Calu3 (cell line): ENCODE measurements at places on chromosomes 5 and 9.

DNA sequence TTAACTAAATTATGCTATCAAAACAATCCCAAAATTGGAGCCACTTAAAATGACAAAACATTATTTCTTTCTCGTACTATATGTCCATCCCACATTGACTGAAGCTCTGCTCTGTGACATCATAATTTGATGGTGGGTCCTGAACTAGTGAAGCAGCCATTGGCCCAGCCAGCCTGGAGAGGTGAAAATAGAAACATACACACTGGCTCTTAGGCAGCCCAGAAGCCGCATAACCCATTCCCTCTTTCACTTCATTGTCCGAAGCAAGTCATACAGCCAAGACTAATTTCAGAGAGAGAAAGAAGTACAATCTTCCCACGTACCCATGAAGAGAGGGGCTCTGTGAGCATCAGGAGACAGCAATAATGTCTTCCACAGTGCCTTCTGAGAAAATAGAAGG is 342.5 kb downstream of the NFIB start:
- no peak for DNase-seq

GRCh38 chr9:87716141-87716540 is 9.8 kb upstream of the CTSL start:
- DNase-seq = no peak

DNA sequence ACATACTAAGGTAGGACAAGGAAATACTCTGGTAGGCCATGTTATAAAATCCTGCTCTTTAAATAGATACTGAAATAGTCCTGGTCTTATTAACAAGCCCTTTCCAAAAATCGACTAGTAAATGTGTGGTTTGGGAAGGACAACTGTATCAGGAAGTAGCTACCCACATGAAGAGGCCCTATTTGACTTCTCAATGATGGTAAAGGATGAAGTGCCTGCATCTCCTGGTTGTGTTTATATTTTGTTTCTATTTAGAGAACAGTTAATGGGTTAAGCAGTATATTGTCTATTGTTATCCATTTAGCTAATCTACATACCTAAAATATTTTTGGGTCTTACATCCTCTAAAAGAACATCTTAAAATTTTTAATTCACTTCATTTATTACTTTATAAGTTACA is 12.5 kb downstream of the GDF9 start:
- no peak for DNase-seq

DNA sequence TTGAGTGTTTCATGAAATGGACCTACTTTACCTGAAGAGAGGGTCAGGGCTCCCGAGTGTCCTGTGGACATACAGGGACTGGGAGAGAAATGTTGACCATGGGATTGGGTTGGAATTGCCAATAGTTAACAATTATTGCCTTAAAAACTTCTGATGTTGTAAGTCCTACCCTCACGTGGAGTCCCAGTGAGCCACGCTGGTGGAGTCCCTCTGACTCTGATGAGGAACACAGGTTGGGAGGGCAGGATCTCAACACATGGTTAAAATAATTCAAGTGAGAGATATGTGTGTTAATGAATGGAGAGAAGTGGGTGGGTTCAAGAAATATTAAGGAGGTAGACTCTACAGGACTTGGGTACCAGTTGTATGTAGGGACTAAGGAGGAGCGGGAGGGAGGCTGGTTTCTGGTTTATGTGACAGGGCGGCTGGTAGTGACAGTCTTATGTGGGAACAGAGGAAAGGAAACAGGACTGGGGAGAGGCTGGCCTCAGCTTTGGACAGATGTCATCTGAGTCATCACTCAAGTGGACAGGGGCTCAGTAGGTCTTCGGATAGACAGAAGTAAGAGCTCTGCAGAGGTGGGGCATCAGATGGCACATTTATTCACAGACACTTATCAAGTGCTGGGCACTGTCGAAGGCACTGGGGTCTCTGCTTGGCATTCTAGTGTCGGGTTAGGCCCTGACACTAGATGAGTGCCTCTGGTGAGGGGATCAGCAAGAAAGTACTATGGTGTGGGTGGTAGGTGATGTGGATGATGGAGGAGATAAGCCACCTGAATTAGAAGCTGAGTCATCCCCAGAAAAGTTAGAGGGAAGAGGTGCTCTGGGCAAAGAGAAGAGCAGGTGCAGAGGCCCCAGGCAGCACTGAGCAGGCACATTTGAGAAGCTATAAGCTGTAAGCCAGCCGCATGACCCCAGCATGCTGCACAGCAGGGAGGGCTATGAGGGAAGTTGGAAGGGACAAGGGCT is 27.2 kb downstream of the MAML1 start:
- DNase-seq = no peak

DNA sequence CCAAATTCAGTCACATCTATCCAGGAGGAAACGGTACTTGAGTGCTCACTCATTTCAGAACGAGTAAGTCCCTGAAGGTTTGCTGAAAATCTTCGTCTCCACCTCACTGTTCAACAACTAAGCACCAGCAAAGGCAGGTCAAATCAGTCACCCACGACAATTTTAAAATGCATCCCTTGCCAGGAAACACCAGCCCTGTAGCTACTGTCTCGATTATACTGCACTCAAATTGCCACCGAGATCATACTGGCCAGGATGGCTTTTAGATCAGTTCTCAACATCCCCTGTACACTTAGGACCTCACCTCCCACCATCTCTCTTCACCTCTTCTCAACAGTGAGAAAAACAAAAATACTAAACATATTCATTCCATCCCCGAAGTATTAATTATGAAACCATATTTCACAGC is 298.6 kb downstream of the AGTPBP1 start:
- no peak for DNase-seq

DNA sequence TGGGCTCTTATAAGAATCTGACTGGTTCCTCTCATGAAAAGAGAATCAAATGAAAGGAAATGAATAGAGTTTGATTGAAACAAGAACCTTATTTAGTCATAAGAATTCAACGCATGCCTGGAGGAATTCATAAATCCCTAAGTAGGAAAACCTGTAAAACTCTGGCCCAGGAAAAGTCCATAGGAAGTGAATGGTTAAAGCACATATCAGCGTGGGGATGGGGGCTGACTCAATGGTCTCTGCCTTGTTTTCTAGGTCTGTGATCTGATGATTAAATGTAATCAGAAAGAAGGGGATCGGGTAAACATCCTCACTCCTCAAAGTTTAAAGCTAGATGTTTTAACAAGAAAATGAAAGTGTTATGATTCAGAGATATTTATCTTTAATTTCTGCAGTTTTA is 759.4 kb upstream of the C9orf72 start:
- no peak for DNase-seq

- no peak for DNase-seq
These were observed 100.3 kb upstream of the PCSK1 start for GRCh38 chr5:96533371-96533770.

DNA sequence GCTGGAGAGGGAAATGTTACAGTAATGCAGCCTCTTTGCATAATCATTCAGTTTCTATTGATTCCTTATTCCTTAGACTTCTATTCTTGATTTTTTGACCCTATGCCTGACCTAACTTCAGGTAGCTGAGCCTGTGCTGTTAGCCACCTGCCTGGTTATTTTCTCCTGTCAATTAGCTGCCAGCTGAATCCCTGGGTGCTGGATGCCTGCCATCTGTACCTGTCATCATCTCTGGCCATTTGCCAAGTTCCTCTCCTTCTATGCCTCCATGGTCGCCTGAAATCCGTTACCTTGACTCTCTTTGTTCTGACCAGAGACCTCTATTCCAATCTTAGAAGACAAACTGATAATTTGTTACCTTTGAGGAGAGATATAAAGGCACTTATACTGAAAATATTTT is 178.3 kb downstream of the CAVIN4 start:
- no peak for DNase-seq

DNA sequence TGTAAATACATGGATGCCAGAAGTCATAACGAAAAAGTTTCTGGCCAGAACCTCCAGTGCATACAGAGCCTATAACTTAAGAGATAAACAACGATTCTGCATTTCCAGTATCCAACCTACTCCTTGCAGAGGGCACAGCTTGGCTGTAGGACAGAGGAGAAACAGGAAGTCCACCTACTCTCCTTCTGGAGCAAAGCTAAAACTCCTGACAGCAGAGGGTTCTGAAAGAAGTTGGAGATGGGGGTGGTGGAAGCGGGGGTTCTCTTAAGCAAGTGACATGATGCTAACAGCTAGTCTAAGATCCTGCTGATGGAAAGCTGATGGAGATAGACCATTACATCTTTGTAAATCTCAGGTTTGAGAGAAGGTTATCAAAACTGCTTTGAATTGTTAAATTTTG is 35.5 kb upstream of the CTNNAL1 start:
- DNase-seq = no peak

- DNase-seq = no peak
These were observed 933.3 kb upstream of the CTNND2 start for GRCh38 chr5:12837592-12837991.

DNA sequence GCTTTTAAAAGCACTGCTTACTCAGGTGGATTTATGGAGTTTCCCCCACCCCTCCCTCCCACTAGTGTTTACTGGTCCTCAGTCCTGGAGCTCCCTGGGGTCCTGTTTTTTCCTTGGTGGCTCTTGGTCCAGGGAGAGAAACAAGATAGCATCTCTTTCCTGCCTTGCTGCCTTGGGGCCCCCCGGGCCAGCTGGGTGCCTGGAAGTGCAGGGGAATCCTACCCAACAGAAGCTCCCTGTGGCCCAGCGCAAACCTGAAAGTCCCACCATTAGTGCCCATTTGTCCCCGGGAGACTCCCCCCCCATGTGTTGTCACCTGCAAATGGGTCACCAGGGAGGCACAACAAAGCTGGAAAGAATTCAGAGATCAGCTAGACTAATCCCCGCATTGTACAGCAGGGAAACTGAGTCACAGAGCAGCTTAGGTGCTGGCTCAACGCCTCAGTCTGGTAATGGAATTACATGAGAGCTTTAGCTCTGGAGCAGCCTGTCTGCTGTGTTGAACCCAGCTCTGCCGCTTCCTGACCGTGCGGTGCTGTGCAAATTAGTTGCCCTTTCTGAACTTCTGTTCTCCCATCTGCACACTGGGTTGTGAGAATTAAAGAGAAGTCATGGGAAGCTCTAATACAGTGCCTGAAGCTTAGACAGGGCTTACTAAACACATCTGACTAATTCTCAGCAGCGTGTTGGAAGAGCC is 38.2 kb downstream of the DAB2IP start:
- DNase-seq = no peak

GRCh38 chr5:111857623-111858022 is 100.6 kb upstream of the NREP start:
- no peak for DNase-seq

DNA sequence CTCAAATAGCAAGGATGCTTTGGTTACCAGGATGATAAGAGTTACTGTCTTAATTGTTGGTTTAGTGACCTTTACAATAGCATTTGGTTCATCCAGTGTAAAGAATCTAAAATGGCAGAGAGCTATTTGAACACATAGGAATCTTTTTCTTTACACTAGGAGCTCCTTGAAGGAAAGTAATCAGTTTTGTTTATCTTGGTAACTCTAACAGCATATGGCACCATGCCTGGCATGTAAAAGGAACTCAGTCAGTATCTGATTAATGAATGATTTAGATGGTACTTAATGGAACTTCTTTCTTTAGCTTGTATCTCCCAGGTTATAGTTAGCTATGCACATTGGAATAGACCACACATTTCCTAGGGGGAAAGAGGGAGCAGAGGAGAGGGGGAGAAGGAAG is 9.9 kb downstream of the PSMD5 start:
- no peak for DNase-seq
